Hematopoietic multipotent progenitor cell (in vitro differentiated cells): ENCODE measurements at places on chromosomes 2 and 18. TPM values are rescaled to one million over a fixed set of nuclear protein-coding genes. Genes with fewer than 3 reads are reported as not detected.

RTTN gene
- total RNA-seq: 13.5 TPM

DNA sequence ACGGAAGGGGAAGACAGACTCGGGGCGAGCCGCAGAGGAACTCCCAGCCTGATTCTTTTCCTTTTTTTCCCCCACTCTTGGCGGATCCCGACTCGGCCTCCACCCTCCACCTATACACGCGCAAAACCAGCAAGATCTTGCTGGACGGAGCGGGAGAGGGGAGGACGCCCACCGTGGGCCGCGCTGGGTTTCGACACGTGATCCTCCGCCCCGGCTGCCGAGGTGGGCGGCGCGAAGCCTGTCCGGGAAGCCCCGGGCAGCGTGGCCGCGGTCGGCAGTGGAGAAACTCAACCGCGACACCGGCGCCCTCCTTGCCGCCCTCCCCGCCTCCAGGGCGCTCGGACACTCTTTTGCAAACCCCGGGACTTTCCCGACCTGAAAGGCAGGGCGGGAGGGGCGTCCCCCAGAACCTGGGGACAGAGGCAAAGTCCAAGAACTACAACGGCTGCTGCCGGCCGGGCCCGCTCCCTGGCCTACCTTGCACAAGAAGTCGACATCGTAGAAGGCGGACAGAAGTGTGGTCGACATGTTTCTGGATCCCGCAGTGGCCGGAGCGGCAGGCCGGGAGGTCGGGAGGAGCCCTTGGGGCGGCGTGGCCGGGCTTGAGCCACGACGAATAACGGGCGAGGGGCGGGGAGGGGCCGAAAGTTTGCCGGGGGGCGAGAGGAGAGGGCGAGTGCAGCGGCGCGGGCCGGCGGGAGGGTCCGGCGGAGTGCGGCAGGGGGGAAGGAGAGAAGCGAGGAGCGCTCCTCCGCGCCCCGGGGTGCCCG lies 433 bp downstream of the ZFP36L2 start:
- DNase-seq: peak; percentile 75

DNA sequence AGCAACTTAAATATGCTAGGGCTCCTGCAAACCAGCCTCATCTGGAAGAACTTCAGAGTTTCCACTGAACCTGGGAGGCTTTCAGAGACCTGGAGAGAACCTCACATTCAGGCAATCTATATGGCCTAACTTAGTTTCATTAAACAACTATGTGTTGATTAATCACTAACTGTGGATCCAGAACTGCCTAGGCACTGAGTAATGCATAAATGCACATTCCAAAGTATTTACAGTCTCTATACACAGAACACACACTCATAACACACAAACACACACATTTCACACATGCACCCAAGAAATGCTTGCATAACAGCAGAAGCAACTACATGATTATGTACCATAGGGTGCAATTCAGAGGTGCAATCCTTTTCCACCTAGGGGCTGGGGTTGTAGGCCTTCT lies 552.8 kb downstream of the BCL11A start:
- DNase-seq: no peak

DNA sequence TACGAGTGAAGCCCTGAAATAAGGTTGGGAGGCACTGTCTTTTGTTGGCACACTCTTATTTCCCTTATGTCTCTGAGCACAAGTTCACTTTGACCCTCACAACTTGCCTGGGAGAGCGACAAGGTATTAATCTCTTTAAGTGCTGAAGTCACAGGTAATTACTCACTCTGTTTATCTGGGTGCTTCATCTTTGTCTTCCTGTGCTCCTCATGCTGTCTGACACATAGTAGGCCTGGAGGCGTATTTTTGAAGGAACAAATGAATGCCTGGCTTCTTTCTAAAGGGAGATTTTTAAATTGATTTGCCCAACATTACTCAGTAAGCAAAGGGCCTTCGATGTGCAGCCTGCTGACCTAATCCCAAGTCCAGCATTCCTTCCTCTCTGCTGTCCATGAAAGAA lies 507.1 kb upstream of the TNP1 start:
- DNase-seq: no peak

GRCh38 chr18:70672581-70672980 lies 383.7 kb downstream of the SOCS6 start:
- no peak for DNase-seq

- no peak for DNase-seq
Measured at GRCh38 chr18:46387441-46388131, 269.4 kb downstream of the LOXHD1 start.

DNA sequence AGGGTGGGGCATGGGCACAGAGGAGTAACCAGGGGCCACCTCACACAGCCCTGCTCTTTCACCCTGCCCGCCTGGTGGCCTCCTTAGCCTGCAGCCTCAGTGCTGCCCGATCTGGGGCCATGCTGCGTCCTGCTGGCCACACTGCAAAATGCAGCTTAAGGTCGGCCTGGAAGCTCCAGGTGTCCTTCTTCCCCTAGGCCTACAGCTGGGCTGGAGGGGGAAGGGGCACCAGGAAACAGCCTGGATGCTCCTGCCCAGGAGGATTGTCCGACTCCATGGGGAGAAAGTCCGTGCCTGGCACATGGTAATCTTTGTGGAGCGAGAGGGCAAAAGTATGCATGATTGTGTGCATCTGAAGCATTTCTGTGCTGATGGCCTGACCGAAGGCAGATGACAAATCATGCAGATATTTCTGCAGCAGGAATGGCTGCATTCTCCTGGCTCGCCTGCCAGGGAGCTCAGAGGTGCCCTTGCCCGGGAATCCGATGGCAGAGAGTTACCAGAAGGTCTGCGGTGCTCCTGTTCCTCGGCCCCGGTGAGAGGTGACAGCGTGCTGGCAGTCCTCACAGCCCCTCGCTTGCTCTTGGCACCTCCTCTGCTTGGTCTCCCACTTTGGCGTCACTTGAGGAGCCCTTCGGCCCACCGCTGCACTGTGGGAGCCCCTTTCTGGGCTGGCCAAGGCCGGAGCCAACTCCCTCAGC lies 12.8 kb upstream of the ALPP start:
- DNase-seq: no peak

GRCh38 chr2:173760553-173760952 lies 204.6 kb downstream of the SP3 start:
- DNase-seq: no peak

- DNase-seq: no peak
Measured at GRCh38 chr2:121489284-121489683, 41.4 kb upstream of the RNU4ATAC start.

GRCh38 chr2:39867268-39867667 lies 88.2 kb upstream of the THUMPD2 start:
- no peak for DNase-seq

GRCh38 chr2:129813404-129813803 lies 166.1 kb upstream of the RAB6C start:
- peak; percentile 11 for DNase-seq

GRCh38 chr2:186431306-186431705 lies 54.8 kb upstream of the ZC3H15 start:
- DNase-seq: no peak

- DNase-seq: peak; percentile 78
Measured at GRCh38 chr2:8534729-8535468, 147.0 kb upstream of the ID2 start.

COL6A3 gene
- total RNA-seq: 0.54 TPM

GRCh38 chr18:4586731-4587130 lies 131.6 kb upstream of the DLGAP1 start:
- no peak for DNase-seq

GRCh38 chr2:194700116-194700515 lies 956.9 kb upstream of the SLC39A10 start:
- DNase-seq: no peak

DNA sequence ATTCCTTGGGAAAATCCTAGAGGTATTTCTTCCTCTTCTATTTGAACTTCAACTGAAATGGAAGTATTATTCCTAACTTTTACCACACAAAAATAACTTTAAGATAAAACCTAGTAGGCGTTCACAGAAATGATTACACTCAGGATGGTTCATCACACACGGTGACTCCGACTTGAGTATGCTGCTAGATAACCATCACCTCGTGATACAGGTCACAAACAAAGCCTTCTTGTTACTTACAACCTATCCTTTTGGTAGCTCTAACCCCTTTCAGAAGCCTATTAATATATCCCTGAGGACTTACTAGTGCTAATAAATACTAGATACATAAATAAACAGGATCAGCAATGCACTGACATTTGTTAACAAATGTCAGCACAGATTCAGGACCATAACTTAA lies 101.0 kb upstream of the DNER start:
- no peak for DNase-seq

GRCh38 chr18:36543991-36544725 lies 246.6 kb downstream of the FHOD3 start:
- DNase-seq: no peak

DNA sequence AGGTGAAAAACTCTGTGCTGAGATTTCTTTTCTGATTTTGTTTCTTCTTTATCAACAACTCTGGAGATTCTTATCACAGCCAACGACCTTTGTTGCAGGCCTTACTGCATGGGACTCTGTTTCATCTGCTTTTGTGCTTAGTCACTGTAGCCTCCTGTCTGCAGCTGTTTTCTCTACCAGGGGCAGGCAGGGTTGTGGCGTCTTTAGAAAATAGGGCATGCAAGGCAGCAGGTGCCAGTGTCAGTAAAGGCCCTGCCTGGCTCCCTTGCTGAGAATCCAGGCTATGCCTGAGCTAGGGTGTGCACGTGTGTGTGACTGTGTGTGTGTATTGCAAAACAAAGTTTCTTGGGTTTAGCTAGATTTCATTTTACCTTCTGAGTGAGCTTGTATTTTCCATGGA lies 14.6 kb upstream of the SLC9A2 start:
- peak; percentile 61 for DNase-seq
